Ascending aorta (tissue), 2 donors: ENCODE measurements at places on chromosomes 3 and 15. TPM values are rescaled to one million over a fixed set of nuclear protein-coding genes. Genes with fewer than 3 reads are reported as not detected.
A peak's percentile ranks its signal among the peaks of the same experiment; 100 is the strongest.

CCDC191 gene
- total RNA-seq, result 0.21 TPM

GOLGA8M gene
- 0.75 TPM for total RNA-seq

GPR171 gene
- total RNA-seq, result 3.2 TPM

GOLGA8G gene
- not detected for total RNA-seq

DNA sequence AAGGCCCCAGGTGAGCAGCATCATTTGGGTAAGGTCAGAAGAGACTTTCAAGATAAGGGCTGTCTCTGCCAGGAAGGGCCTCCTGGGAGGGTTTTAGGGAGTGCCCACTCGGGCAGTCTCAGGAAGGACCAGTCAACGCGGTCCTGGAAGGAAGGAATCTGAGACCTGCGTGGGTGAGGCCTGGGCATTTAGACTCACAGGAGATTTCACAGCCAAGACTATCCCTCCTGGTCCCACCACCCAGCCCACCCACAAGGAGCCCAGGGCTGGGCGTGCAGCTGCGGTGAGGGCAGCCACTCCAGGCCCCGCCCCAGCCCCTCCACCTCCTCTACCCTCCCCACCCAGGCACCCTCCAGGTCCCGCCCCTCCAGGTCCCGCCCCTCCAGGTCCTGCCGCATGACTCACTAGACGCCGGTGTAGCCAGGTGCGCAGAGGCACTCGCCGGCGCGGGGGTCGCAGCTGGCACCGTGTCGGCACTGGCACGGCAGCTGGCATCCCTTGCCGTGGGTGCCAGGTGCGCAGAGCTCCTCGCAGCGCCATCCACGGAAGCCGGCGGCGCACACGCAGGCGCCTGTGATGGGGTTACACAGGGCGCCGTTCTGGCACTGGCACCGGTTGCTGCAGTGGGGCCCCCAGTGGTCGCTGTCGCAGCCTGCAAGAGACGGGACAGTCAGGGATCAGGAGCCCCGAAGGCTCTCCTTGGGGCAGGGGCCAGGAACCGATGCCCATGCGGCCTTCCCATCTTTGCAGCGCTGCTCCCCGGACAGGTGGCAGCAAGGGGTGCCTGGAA is 112.7 kb downstream of the RAB11A start:
- H3K4me1 ChIP-seq, result no peaks in the 10 kb centered on the region
- peaks cover 8% of the 10 kb centered on the region for H3K27me3 ChIP-seq
- no peaks in the 10 kb centered on the region for H3K36me3 ChIP-seq
- no peak for DNase-seq
- H3K4me3 ChIP-seq, result peak overlapping the region; percentile 38

- H3K27ac ChIP-seq, result no peak overlapping the region
- peaks cover 4% of the 10 kb centered on the region for H3K36me3 ChIP-seq
- H3K4me1 ChIP-seq, result peaks cover 6% of the 10 kb centered on the region
- no peak overlapping the region for H3K4me3 ChIP-seq
- peak; percentile 9 for DNase-seq
These were observed 110.5 kb upstream of the ADAMTS9 start for GRCh38 chr3:64798316-64798715.

- H3K4me3 ChIP-seq, result no peak overlapping the region
- no peaks in the 10 kb centered on the region for H3K4me1 ChIP-seq
- no peak overlapping the region for H3K27ac ChIP-seq
- no peaks in the 10 kb centered on the region for H3K27me3 ChIP-seq
- H3K36me3 ChIP-seq, result peaks cover 76% of the 10 kb centered on the region
These were observed 38.4 kb downstream of the RAB11A start for GRCh38 chr15:65907661-65908060.

DNA sequence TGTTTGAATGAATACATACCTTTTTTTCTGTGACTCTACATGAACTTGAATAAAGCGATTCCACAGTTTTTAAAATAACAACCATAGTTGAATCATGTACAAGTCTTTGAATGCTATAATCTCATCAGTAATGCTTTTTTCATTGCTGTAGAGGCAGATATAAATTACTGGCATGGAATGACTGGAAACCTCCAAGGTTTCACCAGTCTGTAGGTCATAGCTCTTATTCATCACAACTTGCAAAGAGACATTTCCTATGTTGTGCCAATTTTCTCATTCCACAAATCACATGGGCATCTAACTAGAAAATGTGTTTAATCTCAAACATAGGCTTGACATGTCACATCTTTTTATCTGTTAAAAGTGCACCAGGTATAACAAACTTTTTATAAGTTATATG is 407.1 kb upstream of the KCNMB2 start:
- DNase-seq, result no peak
- H3K36me3 ChIP-seq, result no peaks in the 10 kb centered on the region
- no peaks in the 10 kb centered on the region for H3K4me1 ChIP-seq
- H3K27ac ChIP-seq, result no peak overlapping the region
- H3K4me3 ChIP-seq, result no peak overlapping the region

- no peak for DNase-seq
- no peaks in the 10 kb centered on the region for H3K27me3 ChIP-seq
- no peak overlapping the region for H3K4me3 ChIP-seq
- no peak overlapping the region for H3K27ac ChIP-seq
These were observed 6.9 kb downstream of the DENND4A start for GRCh38 chr15:65785151-65785550.

DNA sequence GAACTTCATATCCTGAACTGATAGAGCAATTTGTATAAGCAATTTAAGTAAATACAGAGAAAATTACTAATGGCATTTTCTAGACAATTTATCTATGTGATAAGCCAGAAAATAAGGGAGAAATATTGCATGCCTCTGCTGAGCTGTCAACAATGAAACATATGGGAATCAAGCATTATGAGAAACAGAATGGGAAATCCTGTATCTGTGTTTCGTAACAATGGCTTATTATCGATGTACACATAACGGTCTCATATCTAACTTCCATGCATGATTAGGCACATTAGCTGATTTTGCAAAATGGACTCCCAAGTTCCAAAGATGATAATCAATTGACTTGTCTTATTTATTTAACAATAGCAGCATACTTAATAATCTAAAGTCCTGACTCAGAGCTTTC is 30.4 kb upstream of the KCNMB2 start:
- H3K36me3 ChIP-seq, result no peaks in the 10 kb centered on the region
- H3K27ac ChIP-seq, result no peak overlapping the region
- no peak overlapping the region for H3K4me3 ChIP-seq
- H3K27me3 ChIP-seq, result no peaks in the 10 kb centered on the region
- DNase-seq, result no peak
- no peaks in the 10 kb centered on the region for H3K4me1 ChIP-seq

- no peak overlapping the region for H3K4me3 ChIP-seq
- H3K4me1 ChIP-seq, result no peaks in the 10 kb centered on the region
- H3K27ac ChIP-seq, result no peak overlapping the region
- no peaks in the 10 kb centered on the region for H3K36me3 ChIP-seq
- DNase-seq, result no peak
These were observed 103.1 kb upstream of the LRTM1 start for GRCh38 chr3:55030938-55031337.

DNA sequence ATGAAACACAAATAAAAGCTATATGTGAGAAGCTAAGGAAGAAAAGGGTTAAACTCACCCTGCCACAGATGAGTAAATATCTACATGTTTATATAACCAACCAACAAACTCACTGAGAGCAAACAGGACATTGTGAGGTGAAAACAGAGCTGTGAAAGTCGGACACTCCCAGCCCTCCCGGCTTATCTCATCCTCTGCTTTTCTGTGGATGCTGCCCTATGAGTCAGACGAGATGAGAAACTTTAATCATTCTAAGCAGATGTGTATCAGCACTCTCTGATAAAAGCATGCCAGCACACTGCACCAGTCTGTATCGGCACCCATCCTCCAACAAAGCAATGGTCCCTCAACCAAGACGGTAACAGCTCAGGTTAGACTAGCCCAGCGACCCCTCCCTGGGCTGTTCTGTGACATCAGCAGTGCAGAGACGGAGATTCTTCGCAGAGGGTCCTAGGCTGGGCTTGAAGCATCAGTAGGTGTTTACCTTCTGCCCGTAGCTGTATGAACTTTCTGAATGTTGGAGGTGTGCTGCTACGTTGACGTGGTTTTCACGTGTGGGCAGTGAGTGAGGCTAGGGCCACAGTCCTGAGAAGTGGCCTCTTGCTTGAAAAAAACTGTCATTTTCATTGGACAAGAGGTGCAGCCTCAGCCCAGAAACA is 119.8 kb upstream of the ALDH1A3 start:
- H3K4me1 ChIP-seq, result no peaks in the 10 kb centered on the region
- H3K4me3 ChIP-seq, result no peak overlapping the region
- H3K27me3 ChIP-seq, result no peaks in the 10 kb centered on the region
- peak; percentile 60 for DNase-seq
- no peaks in the 10 kb centered on the region for H3K36me3 ChIP-seq

- H3K27me3 ChIP-seq, result no peaks in the 10 kb centered on the region
- no peaks in the 10 kb centered on the region for H3K36me3 ChIP-seq
- H3K27ac ChIP-seq, result no peak overlapping the region
- peaks cover 34% of the 10 kb centered on the region for H3K4me1 ChIP-seq
- no peak for DNase-seq
These were observed 177.7 kb downstream of the SMAD6 start for GRCh38 chr15:66879531-66880368.

- no peaks in the 10 kb centered on the region for H3K36me3 ChIP-seq
- no peak overlapping the region for H3K4me3 ChIP-seq
- DNase-seq, result no peak
- H3K4me1 ChIP-seq, result no peaks in the 10 kb centered on the region
- no peak overlapping the region for H3K27ac ChIP-seq
These were observed 418.2 kb upstream of the ZNF717 start for GRCh38 chr3:76203578-76203977.

DNA sequence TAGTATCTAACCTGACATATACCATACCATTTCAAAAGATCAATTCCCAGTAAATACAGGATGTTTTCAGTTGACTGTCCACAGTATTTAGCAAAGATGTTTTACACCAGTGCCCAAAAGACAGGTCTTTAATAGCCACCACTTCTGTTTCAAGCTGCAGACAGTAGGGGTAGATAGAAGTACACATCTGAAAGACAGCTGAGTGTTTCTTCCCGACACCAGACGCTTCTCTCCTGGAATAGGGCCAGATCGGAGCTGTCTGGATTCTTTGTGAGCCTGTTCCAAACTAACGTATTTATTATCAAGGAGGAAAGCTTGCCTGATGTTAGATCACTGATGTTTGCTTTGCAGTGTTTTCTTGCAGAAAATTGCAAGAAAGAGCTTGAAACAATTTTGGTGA is 136.1 kb upstream of the RBMS3 start:
- no peak for DNase-seq
- H3K36me3 ChIP-seq, result no peaks in the 10 kb centered on the region
- no peaks in the 10 kb centered on the region for H3K4me1 ChIP-seq
- no peaks in the 10 kb centered on the region for H3K27me3 ChIP-seq

- H3K36me3 ChIP-seq, result no peaks in the 10 kb centered on the region
- DNase-seq, result no peak
- no peaks in the 10 kb centered on the region for H3K27me3 ChIP-seq
These were observed 27.9 kb upstream of the SCN10A start for GRCh38 chr3:38843898-38844297.

DNA sequence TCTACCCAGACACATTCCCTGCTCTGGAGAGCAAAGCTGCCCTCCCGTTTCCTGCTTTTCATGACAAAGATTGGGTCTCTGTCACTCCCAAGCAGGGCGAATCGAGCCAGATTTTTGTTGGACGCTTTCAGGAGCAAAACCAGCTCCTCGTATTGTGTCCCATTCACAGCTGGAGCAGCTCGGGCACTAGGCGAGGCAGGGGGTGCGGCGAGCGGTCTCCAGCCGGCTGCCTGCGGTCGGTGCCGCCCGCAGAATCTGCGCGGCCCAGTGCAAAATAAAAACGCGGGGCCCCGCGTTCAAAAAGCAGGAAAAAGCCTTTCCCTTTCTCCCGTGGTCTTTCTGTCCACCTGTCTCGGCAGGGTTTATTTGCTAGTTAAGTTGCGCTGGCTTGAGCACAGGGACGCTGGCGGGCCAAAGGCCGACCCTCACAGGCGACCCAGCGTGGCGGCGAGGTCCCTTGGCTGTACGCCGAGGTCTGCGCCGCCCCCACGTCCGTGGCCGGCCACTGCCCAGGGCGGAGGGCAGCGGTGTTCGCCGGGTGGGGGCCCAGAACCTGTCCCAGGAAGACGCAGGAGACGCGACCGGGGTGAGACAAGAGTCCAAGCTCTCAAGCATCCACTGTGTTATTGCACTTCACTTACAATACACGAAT is 71.2 kb downstream of the CYP19A1 start:
- H3K27ac ChIP-seq, result no peak overlapping the region
- no peaks in the 10 kb centered on the region for H3K36me3 ChIP-seq
- peak overlapping the region; percentile 56 for H3K4me3 ChIP-seq
- DNase-seq, result no peak
- no peaks in the 10 kb centered on the region for H3K27me3 ChIP-seq

DNA sequence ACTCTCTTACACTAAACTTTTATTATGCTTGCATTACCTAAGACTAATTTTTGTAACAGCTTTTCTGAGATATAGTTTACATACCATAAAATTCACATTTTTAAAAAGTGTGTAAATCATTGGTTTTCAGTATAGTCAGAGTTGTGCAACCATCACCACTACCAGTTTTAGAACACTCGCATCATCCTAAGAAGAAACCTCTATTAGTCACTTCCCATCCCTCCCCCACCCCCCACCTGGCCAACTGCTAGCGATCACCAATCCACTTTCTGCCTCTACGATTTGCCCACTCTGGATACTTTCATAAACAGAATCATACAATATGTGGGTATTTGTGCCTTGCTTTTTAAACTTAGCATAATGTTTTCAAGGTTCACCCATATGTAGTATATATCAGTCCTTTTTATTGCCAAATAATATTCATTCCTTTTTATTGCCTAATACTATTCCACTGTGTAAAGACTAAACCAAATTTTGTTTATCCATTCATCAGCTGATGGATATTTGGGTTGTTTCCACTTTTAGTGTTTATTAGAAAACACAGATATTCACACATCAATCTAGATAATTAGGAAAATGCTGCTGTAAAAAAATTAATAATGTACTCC is 23.0 kb downstream of the UBP1 start:
- no peak for DNase-seq
- H3K4me1 ChIP-seq, result no peaks in the 10 kb centered on the region
- no peak overlapping the region for H3K4me3 ChIP-seq
- no peaks in the 10 kb centered on the region for H3K27me3 ChIP-seq
- no peak overlapping the region for H3K27ac ChIP-seq

DNA sequence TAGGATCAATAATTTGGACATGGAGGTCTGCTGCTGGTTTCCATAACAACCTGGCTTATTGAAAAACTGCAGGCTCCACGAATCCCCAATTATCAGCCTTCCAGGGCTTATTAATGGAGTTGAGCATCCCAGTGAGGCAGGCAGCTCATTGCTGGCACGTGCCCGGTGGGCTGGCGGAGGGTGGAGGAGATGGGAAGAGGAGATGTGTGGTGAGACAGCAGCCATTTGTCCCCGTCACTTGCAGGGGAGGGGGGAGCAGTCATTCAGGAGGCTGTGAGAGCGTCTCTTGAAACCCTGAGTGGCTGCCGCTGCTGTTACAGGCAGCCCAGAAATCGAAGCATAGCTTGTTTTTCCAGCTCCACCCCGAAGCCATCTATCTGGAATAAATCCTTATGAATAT is 70.6 kb downstream of the GAP43 start:
- H3K27ac ChIP-seq, result no peak overlapping the region
- DNase-seq, result no peak
- H3K27me3 ChIP-seq, result no peaks in the 10 kb centered on the region
- H3K4me3 ChIP-seq, result no peak overlapping the region
- H3K4me1 ChIP-seq, result no peaks in the 10 kb centered on the region
- no peaks in the 10 kb centered on the region for H3K36me3 ChIP-seq
